CD8-positive, alpha-beta T cell (primary cell): ENCODE measurements at places on chromosomes 1 and 21.

- DNase-seq, result no peak
Observed at GRCh38 chr1:99217599-99217998, 46.7 kb upstream of the PLPPR4 start.

DNA sequence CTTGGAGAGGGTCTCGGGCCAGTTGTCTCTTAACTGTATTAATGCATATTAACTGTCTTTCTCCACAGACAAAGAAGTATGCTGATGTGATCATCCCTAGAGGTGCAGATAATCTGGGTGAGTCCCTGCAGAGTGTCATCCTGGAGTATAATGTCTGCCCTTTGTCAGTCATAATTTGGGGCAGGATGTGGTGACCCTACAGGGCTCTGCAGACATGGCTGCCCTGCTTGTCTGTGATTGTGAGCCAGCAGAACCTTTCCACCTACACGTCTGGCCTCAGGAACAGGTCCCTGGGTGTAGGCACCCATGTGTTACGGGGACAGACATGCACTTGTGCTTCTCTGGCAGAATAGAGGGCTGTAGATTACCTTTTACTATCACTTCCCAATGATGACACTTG lies 78.4 kb downstream of the UCK2 start:
- DNase-seq, result no peak

- DNase-seq, result no peak
Observed at GRCh38 chr1:54329312-54330003, 76.7 kb downstream of the SSBP3 start.

GRCh38 chr21:46069719-46070279 lies 28.1 kb upstream of the COL6A2 start:
- no peak for DNase-seq

- no peak for DNase-seq
Observed at GRCh38 chr21:18549214-18549905, 145.8 kb upstream of the TMPRSS15 start.

GRCh38 chr1:76090283-76091203 lies 16.0 kb downstream of the ST6GALNAC3 start:
- no peak for DNase-seq

GRCh38 chr21:38989745-38990423 lies 184.2 kb downstream of the ETS2 start:
- no peak for DNase-seq

GRCh38 chr1:60936163-60936562 lies 146.2 kb upstream of the NFIA start:
- no peak for DNase-seq

DNA sequence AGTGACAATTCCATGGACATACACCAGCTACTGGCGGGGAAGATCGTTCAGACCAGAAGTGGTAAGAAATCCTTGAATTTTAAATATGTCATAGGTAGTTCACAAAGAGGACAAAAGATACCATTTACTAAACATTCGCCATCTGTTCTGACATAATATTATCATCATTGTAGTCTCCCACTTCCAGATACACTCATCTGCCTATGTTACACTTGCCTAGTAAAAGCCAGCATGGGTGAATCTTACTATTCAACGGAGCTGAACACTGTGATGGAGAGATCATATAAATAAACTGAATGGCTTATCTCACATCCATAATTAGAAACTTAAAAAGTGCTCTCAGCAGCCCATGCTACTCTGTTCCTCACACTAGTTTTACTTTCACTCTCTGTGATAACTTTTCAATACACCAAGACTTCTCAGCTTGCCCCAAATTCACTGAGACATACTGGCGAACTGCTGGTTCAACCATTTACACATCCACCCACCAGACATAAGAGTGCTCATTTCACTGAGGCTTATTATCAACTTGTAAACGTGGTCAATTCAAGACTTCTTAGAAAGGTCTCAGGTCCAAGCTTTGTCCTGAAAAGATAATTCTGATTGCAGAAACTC lies 463 bp upstream of the PRRC2C start:
- no peak for DNase-seq

DNA sequence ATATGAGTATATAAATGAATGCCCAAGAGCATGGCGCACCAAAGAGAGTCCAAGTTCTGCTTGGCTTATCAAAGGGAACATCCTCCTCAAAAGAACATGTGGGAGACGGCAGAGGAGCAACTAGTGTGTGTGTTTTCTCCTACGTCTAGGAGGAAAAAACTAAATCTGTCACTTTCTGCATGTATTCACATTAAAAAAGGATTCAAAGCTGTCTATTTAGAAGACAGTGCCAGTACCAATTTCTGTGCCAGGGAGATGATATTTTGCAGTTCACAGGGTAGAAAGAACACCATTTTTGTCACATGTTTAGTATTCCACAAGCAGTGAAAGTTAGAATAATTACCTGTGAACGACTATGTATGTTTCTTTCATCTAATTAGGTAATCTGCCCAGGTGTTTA lies 42.5 kb upstream of the IFNAR2 start:
- no peak for DNase-seq

GRCh38 chr1:1132042-1132950 lies 16.4 kb upstream of the C1orf159 start:
- DNase-seq, result no peak

DNA sequence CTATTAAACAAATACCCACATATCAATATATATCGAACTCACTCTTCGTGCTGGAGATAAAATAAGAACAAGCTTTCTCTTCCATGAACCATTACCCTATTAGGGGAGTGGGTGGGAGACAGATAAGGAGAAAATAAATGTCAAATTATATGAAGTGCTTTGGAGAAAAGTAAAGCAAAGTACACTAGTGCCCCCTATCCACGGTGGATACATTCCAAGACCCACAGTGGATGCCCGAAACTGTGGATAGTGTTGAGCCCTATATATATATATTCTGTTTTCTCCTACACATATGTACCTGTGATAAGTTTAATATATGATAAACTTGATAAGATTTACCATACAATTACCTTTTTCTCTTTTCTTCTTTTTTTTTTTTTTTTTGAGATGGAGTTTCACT lies 54.6 kb downstream of the FH start:
- DNase-seq, result no peak

- no peak for DNase-seq
Observed at GRCh38 chr1:111183308-111184069, 17.0 kb downstream of the DENND2D start.

- DNase-seq, result no peak
Observed at GRCh38 chr21:45887120-45887611, 94.4 kb upstream of the COL6A1 start.

- DNase-seq, result no peak
Observed at GRCh38 chr1:225410036-225410435, 17.8 kb downstream of the LBR start.

- DNase-seq, result peak; percentile 88
Observed at GRCh38 chr1:206684478-206685333, at the start of gene MAPKAPK2. MAPKAPK2 (plus strand) TSS chr1:206684905; CDS start chr1:206685230, 325 bp downstream.

GRCh38 chr1:23249787-23250454 lies 32.6 kb upstream of the HTR1D start:
- no peak for DNase-seq

DNA sequence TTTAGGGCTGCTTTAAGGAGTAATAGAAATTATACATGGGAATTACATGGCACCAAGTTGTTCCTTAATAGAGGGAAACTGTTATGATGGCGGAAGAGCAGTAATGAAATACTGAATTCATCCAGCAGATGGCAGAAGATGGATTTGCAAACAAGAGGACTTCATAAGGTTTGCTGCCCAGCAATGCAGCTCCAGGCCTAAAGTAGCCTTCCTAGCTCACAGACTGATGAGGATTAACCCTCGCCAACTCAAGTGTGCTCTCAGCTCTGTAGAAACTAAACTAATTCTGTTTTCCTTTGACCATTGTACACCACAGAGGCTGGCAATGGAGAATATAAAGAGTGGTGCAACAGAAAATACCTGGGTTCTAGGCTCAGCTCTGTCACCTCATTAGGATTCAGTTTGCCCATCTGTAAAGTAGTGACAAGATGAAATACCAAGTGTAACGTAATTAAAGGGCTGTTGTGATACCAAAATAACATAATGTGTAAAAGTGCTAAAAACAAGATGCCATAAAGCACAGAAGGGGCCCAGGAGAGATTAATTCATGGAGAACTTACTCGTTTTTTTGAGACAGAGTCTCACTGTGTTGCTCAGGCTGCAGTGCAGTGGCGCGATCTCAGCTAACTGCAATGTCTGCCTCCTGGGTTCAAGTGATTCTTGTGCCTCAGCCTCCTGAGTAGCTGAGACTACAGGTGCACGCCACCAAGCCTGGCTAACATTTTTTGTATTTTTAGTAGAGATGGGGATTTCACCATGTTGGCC lies 102.4 kb upstream of the SERBP1 start:
- DNase-seq, result no peak
